NCI-H345 (cell line): ENCODE measurements at places on chromosomes 11 and 22.

GRCh38 chr11:65627202-65627601 lies 10.7 kb upstream of the SIPA1 start:
- DNase-seq, result no peak

GRCh38 chr11:132408877-132409276 lies 1038.5 kb downstream of the NTM start:
- DNase-seq, result peak; percentile 85

GRCh38 chr11:126518972-126519690 lies 163.6 kb downstream of the ST3GAL4 start:
- DNase-seq, result no peak

- no peak for DNase-seq
These were observed 66.9 kb upstream of the CHRM4 start for GRCh38 chr11:46458491-46458890.

DNA sequence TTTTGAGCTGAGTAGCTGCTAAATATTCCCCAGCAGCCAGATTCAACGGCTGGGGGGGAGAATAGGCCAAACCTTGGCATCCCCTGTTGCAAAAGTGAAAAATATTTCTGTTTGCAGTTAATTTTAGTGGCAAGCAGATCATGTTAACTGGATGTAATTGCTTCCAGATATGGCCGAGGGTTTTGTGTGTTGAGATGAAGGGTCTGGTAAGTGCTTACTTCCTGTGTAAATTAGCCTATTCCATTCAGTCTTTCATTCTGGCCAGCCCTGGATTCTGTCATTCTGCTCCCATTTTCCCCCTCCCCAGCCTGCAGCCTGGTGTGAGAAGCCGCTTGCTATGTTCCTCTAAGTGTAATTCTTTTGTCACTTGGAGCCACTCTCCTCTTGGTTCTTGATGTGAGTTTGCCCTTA lies 17.4 kb downstream of the ZBTB16 start:
- DNase-seq, result peak; percentile 51

- no peak for DNase-seq
These were observed 5.7 kb downstream of the LTBP3 start for GRCh38 chr11:65552388-65552951.

DNA sequence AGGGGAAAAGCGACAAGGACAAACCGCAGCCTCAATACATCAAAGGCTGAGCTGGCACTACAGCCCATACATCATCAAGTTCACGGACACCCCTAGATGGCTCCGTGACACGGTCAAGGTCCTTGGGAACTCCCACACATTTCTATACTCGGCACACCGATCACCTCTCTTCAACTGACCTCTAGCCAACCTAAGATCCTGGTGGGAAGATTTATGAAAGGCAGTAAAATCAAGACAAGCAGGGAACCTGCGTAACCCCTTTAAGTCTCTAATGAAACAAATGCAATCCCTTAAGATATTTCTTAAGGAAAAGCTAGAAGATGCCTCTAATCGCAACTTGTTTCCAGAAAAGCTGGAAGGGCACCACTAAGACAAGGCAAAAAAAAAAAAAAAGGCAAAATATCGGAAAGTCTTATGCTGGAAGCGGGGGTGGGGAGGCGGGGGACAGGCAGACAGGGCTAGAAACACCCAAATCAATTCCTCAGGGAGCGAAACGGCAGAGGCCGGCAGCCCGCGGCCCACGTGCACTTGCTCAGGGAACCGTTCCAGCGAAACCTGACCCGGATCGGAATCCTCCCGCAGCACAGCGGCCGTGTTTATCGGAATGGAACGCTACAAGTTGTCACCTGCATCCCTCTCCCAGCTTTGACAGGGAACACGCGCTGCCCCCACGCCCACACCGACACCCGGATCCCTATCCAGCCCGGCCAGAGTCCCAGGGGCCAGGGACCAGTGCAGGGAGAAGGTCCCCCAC lies 1.4 kb downstream of the ARHGAP20 start:
- DNase-seq, result peak; percentile 38
